Adrenal gland (tissue), 19 donors: ENCODE measurements at places on chromosomes 6 and 20. TPM values are rescaled to one million over a fixed set of nuclear protein-coding genes. Genes with fewer than 3 reads are reported as not detected.
A peak's percentile ranks its signal among the peaks of the same experiment; 100 is the strongest.

Gene HLA-DOB
- 0.28 TPM for total RNA-seq

Gene EFCAB8
- not detected for total RNA-seq

Gene TOX2
- 7.2 TPM for total RNA-seq

Gene DZANK1
- 1.3 TPM for total RNA-seq

Gene PARD6B
- 7.8 TPM for total RNA-seq

Gene TTBK1
- total RNA-seq, result 0.44 TPM

DNA sequence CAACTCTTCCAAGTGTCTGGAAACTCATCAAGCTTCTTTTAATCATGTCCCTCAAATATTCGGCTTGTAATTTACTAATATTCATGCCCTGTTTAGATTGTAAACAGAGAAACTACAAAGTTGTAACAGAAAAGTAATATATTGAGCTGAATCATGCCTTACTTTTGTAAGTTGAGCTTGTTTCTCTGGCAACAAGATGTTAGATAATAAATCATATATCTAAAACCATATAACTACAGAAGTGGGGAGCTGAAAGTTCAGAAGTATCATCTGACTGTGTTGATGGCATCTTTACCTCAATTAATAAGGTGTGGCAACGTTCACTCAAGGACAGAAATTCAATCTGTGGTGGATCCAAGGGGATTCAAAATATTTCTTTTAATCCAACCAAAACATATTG lies 263.9 kb downstream of the PLCB1 start:
- no peak for DNase-seq

- no peak for DNase-seq
Measured at GRCh38 chr6:129504456-129504855, 205.5 kb downstream of the ARHGAP18 start.

DNA sequence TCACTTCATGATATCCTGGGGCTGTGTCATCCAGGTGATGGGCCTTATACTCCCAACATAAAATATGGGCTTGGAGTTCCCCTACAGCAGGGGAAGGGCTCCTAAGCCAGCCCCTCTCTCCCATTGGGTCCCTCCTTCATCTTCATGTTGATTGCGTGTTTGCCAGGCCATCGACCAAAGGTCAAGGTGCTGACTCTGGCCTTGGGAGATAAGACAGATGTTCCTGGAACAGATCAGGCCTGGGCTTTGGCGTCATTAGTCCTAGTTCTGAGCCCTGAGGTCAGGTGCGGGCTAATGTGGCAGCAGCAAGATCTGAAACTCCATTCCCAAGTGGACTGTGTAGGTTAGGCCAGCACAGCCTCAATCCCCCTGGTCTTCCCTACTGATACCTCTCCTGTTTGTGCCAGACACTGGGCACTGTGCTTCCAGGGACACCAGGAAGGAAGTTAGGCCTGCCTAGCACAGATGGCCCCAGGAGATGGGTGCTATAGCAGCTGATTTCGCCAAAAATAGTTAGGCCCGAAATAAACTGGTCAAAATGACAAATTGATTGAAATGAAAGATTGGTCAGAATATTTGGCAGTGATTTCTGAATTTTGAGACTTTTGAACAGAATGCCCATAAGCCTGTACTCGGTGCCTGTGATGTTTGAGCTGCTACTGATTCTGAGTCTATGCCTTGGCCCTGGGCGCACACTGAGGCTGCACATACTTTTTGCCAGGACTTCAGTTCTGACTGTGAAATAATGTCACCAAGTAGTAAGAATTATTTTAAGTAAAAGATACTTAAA lies 28.8 kb downstream of the EPB41L1 start:
- DNase-seq, result peak; percentile 89

- no peak for DNase-seq
Measured at GRCh38 chr6:49919261-49919660, 44.7 kb downstream of the DEFB114 start.

GRCh38 chr6:37648465-37649330 lies 49.0 kb downstream of the MDGA1 start:
- DNase-seq, result no peak

GRCh38 chr20:62900692-62901584 lies 25.4 kb downstream of the DIDO1 start:
- DNase-seq, result no peak

GRCh38 chr6:74705451-74705850 lies 500.4 kb downstream of the COL12A1 start:
- no peak for DNase-seq

- DNase-seq, result no peak
Measured at GRCh38 chr6:165663736-165664558, 906 bp upstream of the PDE10A start.
